ENCODE measurements at places on chromosomes 4 and X.

GRCh38 chr4:182698212-182698611 lies 219.0 kb downstream of the DCTD start:
- no peak for DNase-seq

- no peak for DNase-seq
Observed at GRCh38 chr4:10623241-10623640, 61.3 kb downstream of the CLNK start.

DNA sequence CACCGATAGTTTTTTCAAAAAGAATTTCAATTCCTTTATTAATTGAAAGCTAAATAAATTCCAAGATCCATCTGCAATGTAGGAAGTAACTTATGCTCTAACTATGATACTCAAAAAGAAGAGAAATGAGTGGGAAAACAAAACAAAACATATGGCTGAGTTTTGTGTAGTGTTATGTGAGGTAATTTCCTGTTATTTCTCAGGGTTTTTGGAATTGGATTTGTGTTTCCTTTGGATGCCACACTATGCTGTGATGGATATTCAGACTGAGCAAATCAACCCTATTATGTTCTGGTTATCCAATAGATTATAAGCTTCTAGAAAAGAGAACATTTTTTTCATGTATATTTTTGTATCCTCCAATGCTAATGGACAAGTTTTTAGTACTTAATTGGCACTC lies 73.4 kb upstream of the RAPGEF2 start:
- no peak for DNase-seq

- DNase-seq = no peak
Observed at GRCh38 chrX:138748480-138748879, 37.0 kb upstream of the FGF13 start.

DNA sequence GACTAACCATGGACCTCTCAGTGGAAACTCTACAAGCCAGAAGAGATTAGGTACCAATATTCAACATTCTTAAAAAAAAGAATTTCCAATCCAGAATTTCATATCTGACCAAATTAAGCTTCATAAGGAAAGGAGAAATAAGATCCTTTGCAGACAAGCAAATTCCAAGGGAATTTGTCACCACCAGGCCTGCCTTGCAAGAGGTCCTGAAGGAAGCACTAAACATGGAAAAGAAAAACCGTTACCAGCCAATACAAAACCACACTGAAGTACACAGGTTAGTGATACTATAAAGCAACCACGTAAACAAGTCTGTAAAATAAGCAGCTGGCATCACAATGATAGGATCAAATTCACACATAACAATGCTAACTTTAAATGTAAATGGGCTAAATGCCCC lies 156.6 kb downstream of the FAM13A start:
- no peak for DNase-seq

DNA sequence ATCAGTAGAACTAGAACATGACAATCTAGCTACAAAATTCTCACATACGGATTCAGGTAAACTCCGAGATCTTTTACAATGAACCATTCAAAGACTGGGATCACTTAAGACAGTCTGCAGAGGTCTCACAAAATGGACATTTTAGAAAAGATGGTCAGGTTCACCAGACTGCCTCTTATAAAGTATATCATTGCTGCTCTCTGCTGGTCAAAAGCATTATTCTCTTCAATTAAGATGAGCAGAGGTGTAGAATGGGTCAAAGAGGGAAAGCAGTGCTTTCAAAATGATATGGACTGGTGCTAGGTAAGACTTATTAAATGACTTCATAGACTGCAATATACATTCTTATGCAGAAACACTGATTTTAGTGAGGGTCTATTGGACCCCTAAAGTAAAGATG lies 434.7 kb downstream of the PACRGL start:
- no peak for DNase-seq

- no peak for DNase-seq
Observed at GRCh38 chr4:182429896-182430295, 186.7 kb downstream of the TENM3 start.

- no peak for DNase-seq
Observed at GRCh38 chr4:128527351-128527750, 239.7 kb upstream of the PGRMC2 start.

DNA sequence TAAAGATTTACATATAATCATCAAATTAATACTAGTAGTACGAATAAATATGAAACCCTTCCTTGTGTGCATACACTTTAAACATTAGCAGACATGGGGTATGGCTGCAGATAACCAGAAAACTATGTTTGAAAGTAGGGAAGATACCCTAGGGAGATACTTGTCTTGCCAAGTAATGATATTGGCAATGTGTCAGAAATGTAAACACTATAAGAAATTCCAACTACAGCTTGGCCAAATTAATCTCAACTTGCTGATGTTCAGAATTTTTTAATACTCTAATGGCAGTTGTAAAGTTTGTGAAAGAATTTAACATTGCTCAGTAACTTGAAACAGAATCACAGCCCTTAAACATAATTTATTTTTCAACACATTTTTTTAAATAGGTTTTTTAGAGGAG lies 27.4 kb upstream of the HPGD start:
- DNase-seq = no peak

DNA sequence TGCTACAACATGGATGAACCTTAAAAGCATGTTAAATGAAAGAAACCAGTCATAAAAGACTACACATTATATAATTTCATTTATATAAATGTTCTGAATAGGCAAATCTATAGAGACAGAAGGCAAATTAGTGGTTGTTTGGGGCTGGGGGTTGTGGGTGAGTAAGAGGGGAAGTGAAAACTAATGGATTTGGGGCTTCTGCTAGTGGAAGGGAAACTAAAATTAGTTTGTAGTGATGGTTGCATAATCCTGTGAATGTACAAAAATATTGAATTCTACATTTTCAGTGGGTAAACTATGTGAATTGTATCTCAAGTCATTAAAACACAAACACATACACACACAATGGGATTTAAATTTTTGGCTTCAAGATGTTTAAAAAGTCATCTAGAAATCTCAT lies 25.4 kb upstream of the LIMCH1 start:
- no peak for DNase-seq

GRCh38 chr4:3708103-3708510 lies 58.1 kb upstream of the ADRA2C start:
- DNase-seq = no peak

DNA sequence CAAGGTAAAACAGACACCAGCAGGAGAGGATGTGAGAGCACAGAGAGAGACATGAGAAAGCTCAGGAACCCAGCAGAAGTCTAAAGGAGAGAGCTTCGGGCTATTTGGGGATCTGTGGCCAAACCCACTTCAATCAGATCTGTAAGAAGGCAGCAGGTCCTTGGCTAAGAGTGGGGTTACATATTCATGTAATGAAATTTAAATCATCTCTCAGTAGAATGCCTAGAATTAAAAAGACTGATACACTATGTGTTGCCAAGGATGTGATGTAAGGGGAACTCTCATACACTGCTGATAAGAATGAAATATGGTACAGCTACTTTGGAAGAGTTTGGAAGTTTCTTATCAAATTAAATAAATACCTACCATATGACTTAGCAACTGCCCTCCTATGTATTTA lies 35.8 kb downstream of the PDE5A start:
- DNase-seq = no peak

GRCh38 chr4:2301806-2302205 lies 39.9 kb upstream of the MXD4 start:
- no peak for DNase-seq

DNA sequence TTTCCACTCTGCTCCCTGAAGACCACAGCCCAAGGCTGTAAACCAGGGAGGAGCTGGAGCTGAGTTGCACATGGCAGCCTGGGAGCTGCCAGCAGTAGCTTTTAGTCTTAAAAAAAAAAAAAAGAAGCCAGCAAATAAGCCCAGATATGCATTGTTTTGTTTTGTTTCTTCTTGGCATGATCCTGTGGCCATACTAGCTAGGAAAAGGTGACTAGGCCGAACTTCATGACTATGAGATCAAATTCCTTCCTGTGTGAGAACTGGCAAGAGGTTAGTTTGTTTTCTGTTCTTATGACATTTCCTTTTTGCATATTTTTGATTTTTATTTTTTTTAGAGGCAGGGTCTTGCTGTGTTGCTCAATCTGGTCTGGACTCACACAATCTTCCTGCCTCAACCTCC lies 323.3 kb downstream of the DCTD start:
- no peak for DNase-seq

- DNase-seq = no peak
Observed at GRCh38 chrX:151790481-151791160, 56.1 kb downstream of the CNGA2 start.

DNA sequence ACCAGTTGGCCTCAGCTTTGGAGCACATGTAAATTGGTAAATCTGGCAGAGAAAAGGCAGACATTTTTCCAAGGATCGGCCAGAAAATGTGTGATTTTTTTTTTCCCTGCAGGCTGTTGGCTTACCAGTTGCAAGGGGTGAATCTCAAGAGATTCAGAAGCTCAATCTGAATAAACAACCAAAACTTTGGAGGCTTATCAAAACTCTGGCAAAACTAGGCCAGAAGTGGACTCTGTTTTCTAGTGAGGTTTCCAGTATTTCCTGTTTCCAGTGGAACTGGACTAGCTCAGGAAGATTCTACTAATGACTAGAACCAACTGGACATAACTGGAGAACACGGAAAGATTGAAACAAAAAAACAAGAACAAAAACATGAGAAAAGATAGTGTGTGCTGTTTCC lies 191.3 kb downstream of the SMIM20 start:
- no peak for DNase-seq

DNA sequence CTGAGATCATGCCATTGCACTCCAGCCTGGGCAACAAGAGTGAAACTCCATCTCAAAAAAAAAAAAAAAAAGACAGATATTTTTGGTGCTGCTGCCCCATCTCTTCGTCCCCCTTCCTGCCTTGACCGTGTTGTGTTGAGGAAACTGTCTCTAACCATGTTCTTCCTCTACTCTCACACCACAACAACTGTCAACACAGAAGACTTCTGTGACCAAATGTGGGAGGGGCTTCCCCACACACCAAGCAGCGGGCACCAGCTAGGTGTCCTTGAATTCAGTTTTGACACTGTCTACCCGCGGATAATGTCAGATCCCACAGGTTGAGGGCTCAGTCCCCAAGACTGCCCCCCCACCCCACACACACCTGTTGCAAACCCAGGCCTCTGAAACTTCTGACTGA lies 104.7 kb upstream of the BCOR start:
- no peak for DNase-seq

DNA sequence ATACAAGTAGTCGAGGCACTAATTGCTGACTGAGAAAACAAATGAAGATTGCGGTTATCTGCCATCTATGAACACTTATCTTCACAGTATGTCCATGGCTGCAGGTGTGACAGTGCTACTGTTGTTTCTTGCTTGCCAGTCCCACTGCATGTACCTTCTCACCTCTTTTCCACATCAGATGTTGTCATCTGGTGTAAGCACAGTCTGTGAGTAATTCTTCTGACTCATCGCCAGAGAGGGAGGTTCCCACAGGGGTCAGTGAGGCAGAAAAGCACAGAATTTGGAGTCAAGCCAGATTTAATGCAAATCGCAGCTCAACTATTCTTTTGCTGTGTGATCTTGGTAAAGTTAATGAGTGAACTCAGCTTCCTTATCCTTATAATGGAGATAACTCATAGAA lies 144.4 kb downstream of the GLRA2 start:
- no peak for DNase-seq

DNA sequence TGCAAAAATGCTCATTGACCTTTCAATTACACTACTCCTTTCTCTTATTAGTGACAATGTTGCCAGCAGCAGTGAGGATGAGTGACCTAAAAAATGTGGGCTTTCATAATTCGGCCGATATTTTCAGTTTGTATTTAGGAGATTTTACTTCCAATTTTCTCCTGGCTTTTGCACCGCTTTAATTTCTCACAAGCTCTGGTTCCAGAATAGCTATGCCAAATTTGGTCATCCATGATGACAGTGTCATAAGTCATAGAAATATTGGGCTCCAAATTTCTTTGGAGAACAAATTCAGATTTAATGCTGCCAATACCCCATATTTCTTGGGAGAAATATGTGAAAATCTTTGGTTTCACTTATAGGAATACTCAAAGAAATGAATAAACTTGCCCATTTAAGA lies 187.7 kb upstream of the HCCS start:
- DNase-seq = no peak

- no peak for DNase-seq
Observed at GRCh38 chrX:13649838-13650237, 3.1 kb upstream of the TCEANC start.

DNA sequence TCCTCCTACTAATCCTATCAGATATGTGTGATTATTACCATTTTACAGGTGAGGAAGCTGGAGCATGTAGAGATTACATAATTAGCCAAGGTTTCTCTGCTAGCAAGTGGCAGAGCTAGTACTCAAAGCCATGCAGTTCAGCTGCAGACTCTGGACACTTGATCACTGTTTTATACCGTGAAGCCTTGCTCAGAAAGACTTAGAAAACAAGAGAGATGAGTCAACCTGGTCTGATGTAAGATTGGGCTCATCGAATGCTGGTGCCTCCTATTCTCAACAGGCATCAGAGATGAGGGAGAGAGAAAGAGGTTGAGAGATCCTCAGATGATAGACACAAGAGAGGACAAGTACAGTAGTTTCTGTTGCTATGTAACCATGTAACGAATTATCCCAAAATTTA lies 19.0 kb upstream of the PDE5A start:
- DNase-seq = no peak

- no peak for DNase-seq
Observed at GRCh38 chr4:11463707-11464106, 35.0 kb upstream of the HS3ST1 start.
